ENCODE measurements at places on chromosomes 12 and 14.

- no peak for DNase-seq
Observed at GRCh38 chr14:92288994-92289660, 33.8 kb upstream of the SLC24A4 start.

GRCh38 chr12:71589478-71589881, 74.2 kb downstream of the ZFC3H1 start:
- no peak for DNase-seq

DNA sequence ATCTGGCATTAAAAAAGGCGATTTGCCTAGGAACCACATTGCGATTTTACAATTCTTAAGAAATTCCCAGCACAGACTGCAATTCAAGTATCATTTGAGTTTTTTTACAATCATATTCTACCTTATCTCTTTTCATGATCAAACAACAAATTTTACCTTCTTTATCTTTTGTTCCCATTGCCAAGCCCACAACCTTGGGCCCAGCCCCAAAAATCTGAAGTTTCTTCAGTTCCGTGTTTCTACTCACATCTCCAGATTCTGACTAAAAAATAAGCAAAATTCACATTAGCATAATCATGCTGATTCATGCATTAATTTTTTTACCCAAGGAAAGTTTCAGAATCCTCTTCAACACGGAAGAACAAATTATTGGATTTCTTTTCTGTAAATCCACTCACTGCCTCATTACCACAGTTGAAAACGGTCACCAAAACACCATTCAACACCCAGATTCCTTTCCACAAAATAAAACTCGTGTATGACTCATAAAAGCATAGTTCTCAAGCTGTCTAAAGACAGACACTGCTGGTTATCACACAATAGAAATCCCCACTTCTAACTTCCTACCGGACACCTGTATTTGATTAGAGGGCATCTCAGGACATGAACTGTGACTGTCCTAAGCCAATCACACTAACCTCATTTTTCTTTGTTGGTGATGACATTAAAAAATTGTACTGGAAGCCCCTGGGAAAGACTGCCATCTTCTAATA, 32.7 kb downstream of the KDM5A start:
- no peak for DNase-seq

DNA sequence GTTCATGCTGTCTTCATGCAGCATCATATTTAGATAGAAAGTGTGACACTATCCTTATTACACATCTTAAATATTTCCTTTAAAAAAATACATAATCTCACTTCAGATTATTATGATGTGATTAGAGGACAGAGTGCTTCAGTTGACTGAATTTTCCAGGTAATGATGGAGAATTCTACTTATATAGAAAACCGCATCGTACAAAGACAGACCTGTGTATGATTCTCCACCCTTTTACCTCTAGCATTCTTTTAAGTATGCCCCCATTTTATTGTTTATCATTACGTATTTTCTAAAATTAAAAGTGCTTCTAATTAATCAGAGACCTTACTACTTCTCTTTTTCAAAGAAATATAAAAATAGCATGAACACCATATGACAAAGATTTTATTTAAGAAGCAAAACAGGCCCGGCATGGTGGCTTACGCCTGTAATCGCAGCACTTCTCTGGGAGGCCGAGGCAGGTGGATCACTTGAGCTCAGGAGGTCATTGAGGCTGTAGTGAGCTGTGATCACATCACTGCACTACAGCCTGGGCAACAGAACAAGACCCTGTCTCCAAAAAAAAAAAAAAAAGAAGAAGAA, 13.9 kb downstream of the RPS6KA5 start:
- no peak for DNase-seq

DNA sequence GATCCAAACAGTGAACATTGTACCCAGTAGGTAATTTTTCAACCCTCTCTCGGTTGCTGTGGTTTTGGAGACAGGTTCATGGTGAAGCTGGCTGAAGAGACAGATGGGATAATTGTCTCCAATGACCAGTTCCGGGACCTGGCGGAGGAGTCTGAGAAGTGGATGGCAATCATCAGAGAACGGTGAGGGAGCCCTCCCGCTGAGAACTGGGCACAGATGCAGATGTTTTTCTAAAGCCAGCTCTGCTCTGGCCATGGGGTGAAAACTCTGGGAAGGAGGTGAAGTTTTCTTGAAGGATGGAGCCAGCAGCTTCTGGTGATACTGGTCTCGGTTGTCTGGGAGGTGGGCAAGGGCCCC, 6.2 kb downstream of the KHNYN start:
- DNase-seq, result no peak

GRCh38 chr14:32472512-32473463, 143.7 kb downstream of the AKAP6 start:
- DNase-seq, result no peak

- no peak for DNase-seq
Observed at GRCh38 chr12:66117242-66117641, 13.3 kb downstream of the LLPH start.

GRCh38 chr14:39005044-39005880, 97.8 kb downstream of the SEC23A start:
- no peak for DNase-seq

DNA sequence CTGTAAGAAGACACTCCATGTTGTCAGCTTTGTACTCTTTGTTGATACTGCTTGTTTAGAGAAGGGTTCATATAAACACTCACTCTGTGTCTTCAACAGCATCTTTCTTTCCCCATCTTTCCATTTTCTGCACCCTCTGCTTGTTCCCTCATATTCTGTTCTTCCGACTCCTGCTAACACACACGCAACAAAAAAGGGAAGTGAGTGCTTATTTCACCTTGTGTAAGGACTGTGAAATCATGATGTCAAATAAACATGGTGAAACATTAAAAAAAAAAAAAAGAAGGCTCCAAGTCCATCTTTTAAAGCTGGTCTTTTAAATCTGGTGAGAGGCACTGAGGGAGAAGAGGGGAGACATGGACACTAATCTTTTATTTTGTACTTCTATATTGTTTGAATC, 145.4 kb downstream of the RPAP3 start:
- DNase-seq, result no peak
